ENCODE measurements at places on chromosomes 1 and 21.

- DNase-seq = peak; percentile 67
Observed at GRCh38 chr1:223271085-223271781, 92.7 kb downstream of the SUSD4 start.

- DNase-seq = no peak
Observed at GRCh38 chr1:183896466-183897048, 91.6 kb downstream of the RGL1 start.

DNA sequence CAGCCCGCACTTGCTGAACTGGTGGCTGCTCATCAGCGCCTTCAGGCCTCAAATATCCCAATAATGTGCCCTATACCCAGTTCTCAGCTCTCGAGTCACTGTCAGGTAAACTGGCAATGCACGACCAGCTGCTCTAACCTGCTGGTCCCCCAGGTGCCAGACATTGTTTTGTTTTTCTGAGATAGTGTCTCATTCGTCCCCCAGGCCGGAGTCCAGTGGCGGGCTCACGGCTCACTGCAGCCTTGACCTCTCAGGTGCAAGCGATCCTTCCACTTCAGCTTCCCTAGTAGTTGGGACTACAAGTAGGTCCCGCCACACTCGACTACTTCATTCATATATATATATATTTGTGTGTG, 1.0 kb upstream of the NADK start:
- DNase-seq = no peak

DNA sequence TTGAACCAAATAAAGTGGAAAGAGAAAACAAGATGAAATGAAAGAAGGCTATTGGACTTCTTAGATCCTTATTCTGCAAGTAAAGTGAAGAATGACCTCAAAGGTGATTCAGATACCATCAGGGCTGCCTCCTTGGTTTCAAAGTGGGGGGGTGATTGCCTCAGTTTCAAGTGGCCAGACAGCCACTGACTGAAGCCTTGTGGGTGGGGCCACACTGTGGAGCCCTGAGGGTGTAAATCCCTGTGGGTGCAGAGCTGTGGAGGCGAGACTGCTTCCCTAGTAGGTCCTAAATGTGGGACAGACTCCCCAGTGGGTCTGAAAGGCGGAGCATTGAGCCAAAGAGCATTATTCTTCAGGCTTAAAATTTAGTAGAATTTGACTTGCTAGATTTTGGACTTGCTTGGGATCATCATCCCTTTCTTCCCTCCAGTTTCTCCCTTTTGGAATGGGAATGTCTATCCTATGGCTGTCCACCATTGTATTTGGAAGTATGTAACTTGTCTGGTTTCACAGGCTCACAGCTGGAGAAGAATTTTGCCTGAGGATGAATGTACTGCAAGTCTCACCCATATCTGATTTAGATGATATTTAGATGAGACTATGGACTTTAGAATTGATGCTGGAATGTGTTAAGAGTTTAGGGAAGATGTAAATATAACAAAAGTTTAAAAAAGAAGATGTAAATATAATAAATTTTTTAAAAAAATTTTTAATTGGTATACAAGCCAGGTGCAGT, 71.6 kb upstream of the SOX13 start:
- no peak for DNase-seq

DNA sequence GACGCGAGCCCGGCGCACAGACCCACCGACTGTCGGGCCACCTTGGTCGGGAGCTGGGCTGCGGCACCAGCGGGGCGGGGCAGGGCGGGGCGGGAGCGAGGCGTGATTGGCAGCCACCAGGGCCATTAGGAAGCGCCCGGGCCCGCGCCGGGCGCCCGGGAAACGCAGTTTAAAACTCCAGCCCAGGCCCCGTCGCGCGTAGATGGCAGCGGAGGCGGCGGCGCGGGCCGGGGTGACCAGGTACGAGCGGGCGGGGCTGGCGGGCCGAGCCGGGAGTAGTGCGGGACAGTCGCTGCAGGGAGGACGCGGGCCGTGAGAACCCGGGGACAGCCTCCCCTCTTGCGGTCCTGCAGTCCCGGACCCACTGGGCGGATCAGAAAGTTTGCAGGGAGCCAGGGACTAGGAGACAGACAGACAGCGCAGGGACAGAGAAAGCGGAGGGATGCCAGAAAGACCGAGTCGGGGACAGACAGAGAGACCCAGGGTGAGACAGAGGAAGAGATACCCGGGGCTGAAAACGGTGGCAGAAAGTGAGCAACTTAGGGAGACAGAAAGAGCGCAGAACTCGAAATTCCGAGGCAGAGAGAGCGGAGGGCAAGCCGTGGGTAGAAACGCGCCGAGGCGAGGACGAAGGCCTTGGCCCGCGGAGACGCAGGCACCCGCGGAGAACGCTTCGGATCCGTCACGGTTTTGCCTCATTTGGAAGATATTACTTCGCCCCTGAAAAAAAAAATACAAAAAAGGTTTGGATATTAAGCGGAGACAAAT, at the start of gene DMBX1:
Gene DMBX1, plus strand, starts transcription at position 199 of the 768 bp plus-strand sequence. CDS start 17,175 bp downstream, outside the sequence.
- peak; percentile 34 for DNase-seq

- peak; percentile 40 for DNase-seq
Observed at GRCh38 chr1:27071049-27071416, 58.4 kb upstream of the TENT5B start.

- DNase-seq = no peak
Observed at GRCh38 chr1:247324204-247324787, 7.4 kb downstream of the ZNF496 start.

GRCh38 chr1:2259668-2260402, 31.7 kb downstream of the SKI start:
- no peak for DNase-seq

DNA sequence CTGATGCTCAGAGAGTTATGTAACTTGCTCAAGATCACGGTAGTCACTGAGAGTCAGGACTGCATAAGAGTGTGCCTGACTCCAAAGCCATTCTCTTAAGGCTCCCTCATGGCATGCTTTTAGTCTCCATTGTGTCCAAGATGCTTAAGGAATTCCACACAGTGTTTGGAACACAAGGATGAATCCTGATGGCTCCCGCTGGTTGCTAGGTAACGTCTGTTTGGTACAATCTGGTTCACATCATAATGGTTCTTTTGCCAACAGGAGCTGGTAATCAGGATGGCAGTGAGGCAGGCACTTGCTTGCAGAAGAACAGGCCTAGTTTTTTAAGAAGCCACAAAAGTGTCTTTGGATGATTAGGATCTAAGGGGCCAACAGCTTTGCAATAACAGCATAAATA, 436.5 kb upstream of the DAB1 start:
- no peak for DNase-seq

- DNase-seq = no peak
Observed at GRCh38 chr1:78834201-78834741, 172.3 kb downstream of the ADGRL4 start.

- no peak for DNase-seq
Observed at GRCh38 chr1:119635811-119636390, 12.2 kb downstream of the ZNF697 start.

DNA sequence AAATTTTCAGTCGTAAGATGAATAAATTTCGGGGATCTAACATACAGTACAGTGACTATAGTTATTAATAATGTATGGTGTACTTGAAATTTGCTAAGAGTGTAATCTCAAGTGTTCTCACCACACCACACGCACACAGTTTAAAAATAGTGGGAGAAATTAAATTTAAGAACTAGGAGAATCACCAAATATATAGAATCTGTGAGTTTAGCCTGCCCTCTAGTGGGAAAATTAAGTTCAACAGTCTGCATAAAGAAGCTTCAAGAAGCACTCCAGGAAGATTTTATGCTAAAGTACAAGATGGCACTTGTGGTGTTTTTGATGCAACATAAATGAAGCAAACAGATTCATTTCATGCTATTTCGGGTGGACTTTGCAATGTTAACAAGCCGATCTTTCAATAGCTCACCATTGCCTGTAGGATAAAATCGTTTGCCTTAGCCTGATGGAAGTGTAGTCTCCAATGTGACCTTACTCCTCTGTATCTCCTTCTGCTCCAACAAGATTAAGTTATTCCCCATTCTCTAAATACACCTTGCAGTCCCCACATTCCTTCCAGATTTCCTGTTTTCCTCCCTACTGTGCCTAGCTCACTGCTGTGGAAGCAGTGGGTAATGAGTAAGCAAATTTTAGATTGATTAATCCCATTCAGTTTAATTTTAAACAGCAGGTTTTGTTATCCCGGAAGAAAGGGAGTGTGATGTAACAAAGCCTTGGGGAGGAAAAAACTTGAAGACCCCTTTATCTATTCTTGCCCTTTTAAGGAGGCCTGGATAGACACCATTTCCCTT, 8.7 kb upstream of the PIK3C2B start:
- peak; percentile 59 for DNase-seq

- DNase-seq = no peak
Observed at GRCh38 chr1:234655328-234656069, 45.5 kb upstream of the IRF2BP2 start.

GRCh38 chr1:89632657-89633247, at the start of gene LRRC8C:
LRRC8C (plus strand) TSS chr1:89633120; CDS start chr1:89686474, 53,354 bp downstream.
- DNase-seq = peak; percentile 78

GRCh38 chr1:179137617-179138255, 55.9 kb downstream of the TOR3A start:
- no peak for DNase-seq

GRCh38 chr21:35868005-35868868, 192.1 kb downstream of the SETD4 start:
- no peak for DNase-seq

DNA sequence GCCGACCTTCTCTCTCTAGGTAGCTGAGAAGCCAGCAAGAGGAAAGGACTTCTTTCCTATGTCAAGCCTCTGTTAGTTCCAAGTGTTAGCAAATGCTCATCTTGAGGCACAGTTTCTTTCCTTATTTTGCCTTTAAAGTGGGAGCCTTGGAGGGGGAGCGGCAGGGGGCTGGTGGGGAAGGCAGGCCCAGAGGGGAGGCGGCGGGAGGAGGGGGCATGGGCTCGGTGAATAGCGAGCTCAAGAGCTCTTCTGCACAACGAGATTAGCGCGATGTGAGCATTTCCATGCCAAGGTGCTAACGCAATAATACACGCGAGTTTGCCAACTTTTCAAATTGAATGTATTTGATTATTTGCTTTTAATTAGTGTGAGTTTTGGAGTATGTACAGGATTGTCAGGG, 372.6 kb downstream of the RPS6KC1 start:
- no peak for DNase-seq

- DNase-seq = no peak
Observed at GRCh38 chr21:37398697-37399096, 32.1 kb downstream of the DYRK1A start.

- no peak for DNase-seq
Observed at GRCh38 chr1:36573445-36573844, 90.7 kb upstream of the CSF3R start.

DNA sequence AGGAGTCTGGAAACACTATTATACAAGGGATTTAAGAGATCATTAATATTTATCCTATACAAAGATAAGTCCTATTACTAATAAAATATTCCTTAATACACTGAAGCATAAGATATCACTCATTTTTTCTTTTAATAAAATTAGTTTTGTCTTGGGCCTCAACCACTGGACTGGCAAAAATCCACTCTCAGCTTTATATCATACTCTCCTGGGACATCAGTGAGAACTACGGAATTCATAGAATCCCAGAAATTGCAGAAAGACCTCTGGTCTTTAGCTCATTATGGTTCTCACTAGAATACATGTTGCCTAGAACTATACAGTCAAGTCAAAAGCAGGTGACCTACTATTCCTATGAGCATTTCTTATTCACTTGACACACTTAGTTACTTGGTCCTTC, 285.0 kb downstream of the LRRC40 start:
- DNase-seq = no peak

DNA sequence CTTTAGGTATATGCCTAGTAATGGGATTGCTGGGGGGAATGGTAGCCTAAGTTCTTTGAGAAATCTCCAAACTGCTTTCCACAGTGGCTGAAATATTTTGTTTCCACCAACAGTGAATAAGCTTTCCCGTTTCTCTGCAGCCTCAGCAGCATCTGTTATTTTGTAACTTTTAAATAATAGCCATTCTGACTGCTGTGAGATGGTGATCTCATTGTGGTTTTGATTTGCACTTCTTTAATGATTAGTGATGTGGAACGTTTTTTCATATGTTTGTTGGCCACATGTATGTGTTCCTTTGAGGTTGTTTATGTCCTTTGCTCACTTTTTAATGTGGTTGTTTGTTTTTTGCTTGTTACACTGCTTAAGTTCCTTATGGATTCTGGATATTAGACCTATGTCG, 237.4 kb downstream of the CENPF start:
- DNase-seq = no peak

- DNase-seq = no peak
Observed at GRCh38 chr1:15685820-15686219, 1.7 kb downstream of the PLEKHM2 start.

DNA sequence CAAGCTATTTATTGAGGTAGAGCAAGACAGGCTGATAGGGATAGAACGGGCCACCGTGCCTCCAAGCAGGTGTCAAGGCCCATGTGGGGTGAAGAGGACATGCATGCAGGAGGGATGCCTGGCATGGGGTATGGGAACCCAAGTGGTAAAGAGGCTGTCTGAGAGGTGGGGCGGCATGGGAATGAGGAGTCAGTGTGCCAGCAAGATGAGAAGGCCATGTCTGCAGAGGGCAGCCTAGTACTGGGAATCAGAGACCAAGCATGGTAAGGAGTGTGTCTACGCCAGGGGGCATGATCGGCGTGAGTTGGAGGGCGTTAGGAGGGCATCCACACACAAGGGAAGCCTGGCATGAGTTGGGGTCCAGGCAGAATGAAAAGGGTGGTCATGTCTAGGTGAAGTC, 303.7 kb upstream of the PLD5 start:
- DNase-seq = no peak

DNA sequence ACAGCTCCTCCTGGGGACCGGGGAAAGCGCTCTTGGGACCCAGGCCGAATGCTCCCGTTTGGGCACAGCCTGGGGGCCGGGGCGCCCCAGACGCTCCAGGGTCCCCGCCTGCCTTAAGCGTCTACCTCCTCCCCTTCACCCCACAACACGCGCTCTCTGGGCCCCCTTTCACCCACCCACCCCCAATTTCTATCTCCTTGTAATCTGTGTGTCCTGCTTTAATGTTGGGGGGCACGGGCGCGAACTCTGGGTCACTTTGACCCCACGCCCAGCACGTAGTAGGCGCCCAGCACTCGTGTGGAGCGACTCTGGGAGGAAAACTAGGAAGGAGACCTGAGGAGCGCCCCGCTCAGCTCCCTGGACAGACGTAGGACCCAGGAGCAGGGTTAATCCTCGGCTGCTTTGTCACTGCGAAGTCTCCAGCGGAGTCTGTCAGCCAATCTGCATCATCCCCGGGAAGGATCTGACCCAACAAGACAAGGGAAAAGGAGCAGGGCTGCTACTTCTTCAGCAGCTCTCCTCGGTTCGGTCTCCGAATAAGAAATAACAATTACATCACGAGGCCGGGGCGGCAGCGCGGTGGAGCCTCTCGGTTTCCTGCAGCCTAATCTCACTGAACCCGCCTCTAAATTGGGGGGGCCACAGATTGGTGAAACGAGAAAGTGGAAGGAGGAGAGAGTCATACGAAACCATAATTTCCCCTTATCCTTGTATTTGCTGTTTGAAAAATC, 757 bp upstream of the NRIP1 start:
- peak; percentile 64 for DNase-seq

DNA sequence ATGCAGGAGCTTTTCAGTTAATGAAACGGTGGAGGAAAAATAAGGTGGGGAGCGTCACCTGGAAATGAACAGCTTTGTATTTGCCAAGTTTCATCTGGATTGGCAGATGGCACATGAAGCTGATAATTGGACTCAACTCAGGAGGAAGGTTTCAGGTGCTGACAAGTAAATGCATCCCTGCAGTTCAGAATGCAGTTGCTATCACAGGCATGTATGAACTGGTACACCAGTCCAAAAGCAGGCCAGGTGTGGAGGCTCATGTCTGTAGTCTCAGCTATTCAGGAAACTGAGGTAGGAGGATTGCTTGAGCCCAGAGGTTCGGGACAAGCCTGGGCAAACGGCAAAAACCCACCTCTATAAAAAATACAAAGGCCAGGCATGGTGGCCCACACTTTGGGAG, 15.5 kb downstream of the DEGS1 start:
- no peak for DNase-seq

All from large intestine (tissue), 12 donors.